Activated T-helper 2 cell treated with anti-CD3 and anti-CD28 coated beads, Interferon-gamma antibody, Interleukin-2, Interleukin-4, amounts not matched to agents 10 μg/mL and 5 μg/mL and 100 μg/mL, durations not matched to agents 14 hours and 24 hours and 36 hours (primary cell): ENCODE measurements at places on chromosomes 12 and 14. TPM values are rescaled to one million over a fixed set of nuclear protein-coding genes. Genes with fewer than 3 reads are reported as not detected.

The SDSL gene
- total RNA-seq, result 0.46 and 0.67 TPM in 2 replicates

The GARIN6 gene
- not detected in 2 replicates for total RNA-seq

GRCh38 chr14:61343991-61344405, 22.6 kb downstream of the PRKCH start:
- no peak for DNase-seq
- H3K27ac ChIP-seq, result peak overlapping the region; percentile 97
- H3K36me3 ChIP-seq, result peaks cover 35% of the 10 kb centered on the region
- H3K4me1 ChIP-seq, result peaks cover 82% of the 10 kb centered on the region
- no peaks in the 10 kb centered on the region for H3K27me3 ChIP-seq

DNA sequence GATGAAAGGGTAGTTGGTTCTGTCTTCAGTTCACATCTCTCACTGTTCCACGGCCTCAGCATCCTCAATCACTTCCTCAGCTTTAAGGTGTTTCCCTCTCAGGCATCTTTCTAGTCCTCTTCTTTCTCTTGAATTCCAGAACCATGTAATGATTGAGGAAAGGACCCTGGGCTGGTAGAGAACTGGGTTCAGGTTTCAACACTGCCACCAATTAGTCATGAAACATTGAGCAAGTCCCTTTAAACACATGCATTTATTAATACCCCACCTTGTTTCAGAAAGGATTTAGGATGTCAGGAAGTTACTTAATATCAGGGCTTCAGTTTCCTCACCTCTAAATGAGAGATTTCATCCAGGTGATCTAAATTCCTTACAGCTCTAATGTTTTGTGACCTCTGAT, 7.2 kb downstream of the DMAC2L start:
- H3K27ac ChIP-seq, result no peak overlapping the region
- no peaks in the 10 kb centered on the region for H3K27me3 ChIP-seq
- no peak for DNase-seq
- H3K4me3 ChIP-seq, result no peak overlapping the region
- H3K4me1 ChIP-seq, result peaks cover 23% of the 10 kb centered on the region

GRCh38 chr12:57852620-57853500, 6.3 kb upstream of the CTDSP2 start:
- H3K36me3 ChIP-seq, result no peaks in the 10 kb centered on the region
- no peak overlapping the region for H3K27ac ChIP-seq
- no peak for DNase-seq
- H3K4me1 ChIP-seq, result peaks cover 1% of the 10 kb centered on the region
- H3K27me3 ChIP-seq, result peaks cover 63% of the 10 kb centered on the region

The KRT79 gene
- not detected in 2 replicates for total RNA-seq

- H3K4me3 ChIP-seq, result no peak overlapping the region
- DNase-seq, result no peak
- H3K4me1 ChIP-seq, result peaks cover 29% of the 10 kb centered on the region
- H3K27me3 ChIP-seq, result no peaks in the 10 kb centered on the region
- no peak overlapping the region for H3K27ac ChIP-seq
Observed at GRCh38 chr14:68509188-68509983, 283.5 kb downstream of the ZFP36L1 start.

- no peaks in the 10 kb centered on the region for H3K4me1 ChIP-seq
- peaks cover 4% of the 10 kb centered on the region for H3K27me3 ChIP-seq
- no peak overlapping the region for H3K27ac ChIP-seq
- no peak overlapping the region for H3K4me3 ChIP-seq
- H3K36me3 ChIP-seq, result no peaks in the 10 kb centered on the region
- DNase-seq, result no peak
Observed at GRCh38 chr12:88958946-88959345, 378.7 kb upstream of the KITLG start.

GRCh38 chr12:111398530-111398929, 7.2 kb upstream of the SH2B3 start:
- no peak for DNase-seq
- peaks cover 3% of the 10 kb centered on the region for H3K36me3 ChIP-seq
- H3K27me3 ChIP-seq, result peaks cover 6% of the 10 kb centered on the region
